Caki2 (cell line): ENCODE measurements at places on chromosomes 16 and 17. TPM values are rescaled to one million over a fixed set of nuclear protein-coding genes. Genes with fewer than 3 reads are reported as not detected.
A peak's percentile ranks its signal among the peaks of the same experiment; 100 is the strongest.

- no peak for DNase-seq
These were observed 14.1 kb downstream of the DNASE1 start for GRCh38 chr16:3668626-3669025.

DNA sequence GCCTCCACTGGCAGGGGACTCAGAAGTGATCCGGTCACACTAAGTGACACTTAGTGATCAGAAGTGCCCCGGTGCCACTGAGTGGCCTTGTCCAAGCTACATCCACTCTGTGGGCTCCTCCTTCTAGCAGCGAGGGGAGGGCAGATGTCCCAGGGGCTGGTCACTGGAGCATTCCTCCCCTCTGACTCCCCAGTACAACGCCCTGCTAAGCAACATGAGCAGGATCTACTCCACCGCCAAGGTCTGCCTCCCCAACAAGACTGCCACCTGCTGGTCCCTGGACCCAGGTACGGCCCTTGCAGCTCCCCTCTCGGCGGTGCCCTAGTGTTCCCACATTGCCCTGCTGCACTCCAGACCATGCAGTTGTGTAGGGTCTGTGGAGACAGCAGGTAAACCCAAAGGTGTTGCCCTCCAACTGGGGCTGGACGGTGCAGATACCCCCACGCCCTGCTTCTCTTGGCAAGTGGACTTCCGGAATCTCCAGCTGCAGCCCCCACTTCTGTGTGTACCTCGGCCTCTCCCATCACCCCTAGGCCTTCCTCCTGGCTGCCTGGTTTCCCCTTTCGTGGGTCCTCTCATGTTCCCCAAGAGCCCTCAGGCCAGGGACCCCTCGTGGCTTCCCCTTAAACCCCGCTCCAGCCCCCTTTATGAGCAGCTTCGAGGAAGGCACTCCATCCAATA, 2.1 kb downstream of the ACE start:
- DNase-seq: peak; percentile 72

GRCh38 chr17:70510288-70510687, 341.0 kb downstream of the KCNJ2 start:
- DNase-seq: no peak

- DNase-seq: no peak
These were observed 4.8 kb upstream of the SYT17 start for GRCh38 chr16:19163215-19163614.

- DNase-seq: peak; percentile 10
These were observed 116.3 kb downstream of the TANC2 start for GRCh38 chr17:63082273-63082861.

- DNase-seq: no peak
These were observed 287.7 kb downstream of the FOXL1 start for GRCh38 chr16:86865851-86866662.

DNA sequence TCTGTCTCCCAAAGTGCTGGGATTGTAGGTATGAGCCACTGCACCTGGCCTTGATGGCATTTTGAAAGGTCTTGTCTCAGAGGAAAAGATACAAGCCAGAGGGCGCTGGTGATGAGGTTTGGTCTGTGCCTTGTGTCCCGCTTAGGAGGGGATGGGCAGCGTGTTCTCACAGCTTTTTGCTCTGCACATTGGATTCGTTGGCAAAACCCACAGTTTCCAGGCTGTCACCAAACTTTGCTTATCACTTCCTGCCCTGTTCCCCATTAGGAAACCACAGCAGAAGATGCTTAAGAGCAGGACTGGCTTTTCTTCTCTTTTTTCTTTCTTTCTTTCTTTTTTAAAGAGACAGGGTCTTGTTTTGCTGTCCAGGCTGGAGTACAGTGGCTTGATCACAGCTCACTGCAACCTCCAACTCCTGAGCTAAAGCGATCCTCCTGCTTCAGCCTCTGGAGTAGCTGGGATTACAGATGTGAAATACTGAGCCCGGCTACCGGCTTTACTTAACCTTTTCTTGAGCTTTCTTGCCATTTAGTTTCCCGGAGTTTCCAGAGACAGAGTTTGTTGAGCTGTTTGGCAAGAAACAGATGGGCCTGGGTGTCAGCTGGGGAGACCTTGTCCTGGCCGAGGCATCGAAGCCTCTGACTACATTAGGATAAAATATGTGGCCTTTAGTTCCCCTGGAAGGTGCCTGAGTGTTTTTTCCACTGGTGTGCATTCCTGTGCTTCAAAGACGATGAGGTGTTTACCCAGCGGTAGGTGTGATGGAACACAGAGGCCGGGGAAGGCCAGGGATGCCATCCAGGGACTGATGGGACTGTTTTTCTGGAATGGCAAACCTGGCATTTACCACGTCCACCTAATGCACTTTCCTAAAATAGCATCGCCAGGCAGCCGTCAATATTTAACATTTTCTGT, 112.9 kb downstream of the ABCC1 start:
- DNase-seq: no peak

DNA sequence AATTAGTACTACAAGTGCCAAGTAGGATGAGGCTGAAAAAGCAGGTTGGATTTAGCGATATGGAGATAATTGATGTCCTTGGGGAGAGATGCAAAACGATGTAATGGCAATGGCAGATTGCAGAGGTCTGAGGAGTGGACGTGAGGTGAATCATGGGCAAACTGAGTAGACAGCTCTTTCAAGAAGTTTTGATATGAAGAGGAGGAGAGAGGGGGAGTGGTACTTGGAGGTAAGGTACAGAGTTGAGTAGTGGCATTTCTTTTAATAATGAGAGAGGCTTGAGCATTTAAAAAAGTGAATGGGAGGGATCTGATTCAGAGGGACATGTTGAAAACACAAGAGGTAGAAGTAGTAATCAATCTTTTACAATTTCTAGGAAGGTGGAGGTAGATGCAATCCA, 17.7 kb upstream of the VPS4A start:
- DNase-seq: no peak

- no peak for DNase-seq
These were observed 31.8 kb downstream of the UBN1 start for GRCh38 chr16:4879049-4879448.

- peak; percentile 27 for DNase-seq
These were observed 599 bp downstream of the MRC2 start for GRCh38 chr17:62627904-62628633.

DNA sequence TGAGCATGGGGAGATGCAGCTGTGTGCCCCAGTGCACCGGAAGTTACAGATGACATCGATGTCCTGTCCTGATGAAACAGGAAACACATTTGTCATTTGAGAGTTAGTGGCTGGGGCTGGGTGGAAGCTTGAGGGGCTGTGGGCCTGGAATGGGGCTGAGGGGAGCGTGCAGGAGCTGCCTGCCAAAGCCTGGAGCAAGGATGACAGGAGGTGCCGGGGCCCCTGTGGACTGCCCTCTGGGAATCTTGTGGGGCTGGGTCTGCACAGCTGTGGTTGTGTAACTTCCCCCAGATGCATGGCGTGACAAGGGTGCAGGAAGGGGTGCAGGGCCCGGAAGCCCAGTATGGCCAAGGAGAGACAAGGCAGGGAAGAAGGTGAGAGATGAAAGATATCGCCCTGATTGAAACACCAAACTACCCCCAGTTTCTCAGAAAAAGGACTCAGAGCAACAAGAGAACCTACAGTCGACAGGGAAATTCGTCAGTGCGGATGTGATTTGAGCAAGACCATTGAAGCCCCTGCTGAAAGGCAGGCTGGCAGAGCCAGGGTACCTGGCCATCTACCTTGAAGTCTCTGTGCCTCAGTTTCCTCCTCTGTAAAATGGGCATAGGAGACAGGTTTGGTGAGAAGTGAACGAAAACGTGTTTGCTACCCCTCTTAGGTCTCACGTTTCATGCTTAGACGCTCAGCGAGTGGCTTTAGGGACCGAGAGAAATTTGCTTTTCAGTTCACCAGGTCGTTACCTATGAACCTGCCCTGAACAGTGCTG, 8.8 kb downstream of the MMP25 start:
- DNase-seq: no peak

GRCh38 chr16:17278988-17279387, 191.8 kb downstream of the XYLT1 start:
- DNase-seq: no peak

DNA sequence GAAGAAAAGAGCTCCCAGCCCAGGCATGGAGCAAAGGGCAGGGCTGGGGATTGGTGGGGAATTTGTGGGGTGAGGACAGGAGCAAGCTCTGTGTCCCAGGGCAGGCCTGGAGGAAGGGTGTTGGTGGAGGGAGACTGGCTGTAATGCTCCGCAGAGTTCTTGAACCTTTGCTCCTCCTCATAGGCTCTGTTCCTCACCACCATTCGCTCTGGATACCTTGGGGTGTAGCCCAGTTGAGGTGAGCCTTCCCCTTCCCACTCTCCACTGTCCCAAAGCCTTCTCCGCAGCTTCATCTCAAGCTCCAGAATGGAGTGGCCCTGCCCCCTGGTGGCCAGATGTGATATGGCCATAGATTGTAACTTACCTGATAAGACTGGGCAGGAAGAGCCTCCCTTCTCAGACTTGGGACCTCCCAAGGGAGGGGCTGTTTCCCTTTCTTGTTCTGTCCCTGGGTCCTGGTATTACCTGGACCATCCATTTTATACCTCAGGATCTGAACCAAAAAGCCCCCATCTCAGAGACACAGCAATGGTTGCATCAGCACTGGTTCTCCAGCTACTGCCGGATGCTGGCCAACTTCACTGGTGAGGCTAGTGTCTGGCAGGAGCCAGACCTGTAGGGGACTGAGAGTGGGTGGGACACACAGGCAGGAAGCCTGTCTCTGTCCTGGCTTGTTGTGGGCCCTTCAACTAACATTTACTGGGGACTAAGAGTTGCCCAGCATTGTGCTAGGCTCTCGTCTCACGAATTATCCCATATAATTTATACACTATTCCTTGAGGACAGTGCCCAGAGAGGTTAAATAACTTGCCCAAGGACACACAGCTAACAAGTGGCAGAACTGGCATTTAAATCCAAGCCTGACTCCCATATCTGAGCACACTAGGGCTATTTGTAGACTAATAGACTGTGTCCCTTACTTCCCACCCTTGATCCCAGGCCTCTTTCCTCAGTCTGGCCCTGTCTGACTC, 19.1 kb upstream of the STAC2 start:
- DNase-seq: peak; percentile 75

DNA sequence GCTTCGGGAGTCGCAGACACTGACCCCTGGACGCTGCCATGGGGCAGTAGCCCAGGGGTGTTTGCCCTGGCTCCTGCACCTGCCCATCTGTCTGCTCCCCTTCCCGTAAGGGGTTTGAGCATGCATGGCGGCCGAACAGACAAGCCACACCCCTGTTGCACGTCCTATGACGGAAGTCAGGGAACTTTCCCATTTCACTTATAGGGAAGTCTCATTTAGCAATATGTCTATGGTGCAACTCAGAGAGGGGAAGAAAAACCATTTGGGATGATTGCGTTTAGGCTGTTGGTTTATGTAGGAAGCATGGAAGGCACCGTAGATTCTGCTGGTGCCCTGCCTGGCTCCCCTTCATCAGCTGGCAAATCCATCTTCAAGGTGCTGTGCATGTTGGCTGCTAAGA, 112.5 kb downstream of the HAPSTR1 start:
- DNase-seq: no peak

GRCh38 chr16:75629132-75629531, 6.1 kb upstream of the ADAT1 start:
- DNase-seq: no peak

GRCh38 chr17:27466743-27467375, 10.6 kb downstream of the KSR1 start:
- no peak for DNase-seq

- no peak for DNase-seq
These were observed 36.4 kb upstream of the VPS4A start for GRCh38 chr16:69274699-69275235.

GRCh38 chr16:47866423-47866822, 289.4 kb downstream of the ABCC12 start:
- DNase-seq: no peak

GRCh38 chr16:46961373-46962353, 11.8 kb downstream of the DNAJA2 start:
- DNase-seq: no peak

DNA sequence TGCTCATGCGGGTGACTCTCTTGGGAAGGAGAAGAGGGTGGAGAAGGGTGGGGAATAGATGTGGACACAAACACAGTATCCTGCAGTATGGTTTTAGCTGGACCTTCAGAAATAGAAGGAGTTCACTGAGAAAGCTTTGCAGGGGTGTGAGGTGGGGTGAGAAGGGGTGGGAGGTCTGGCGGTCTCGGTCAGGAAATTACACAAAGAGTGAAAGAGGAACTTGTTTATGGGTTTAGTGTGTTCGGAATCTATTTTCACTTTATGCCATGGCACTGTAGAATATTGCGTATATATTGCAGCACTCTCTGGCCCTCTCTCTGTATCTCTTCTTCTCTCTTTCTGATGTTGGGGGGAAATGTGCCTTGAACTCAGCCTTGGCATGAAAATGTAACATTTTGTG, 148.2 kb upstream of the GOT2 start:
- no peak for DNase-seq

DNA sequence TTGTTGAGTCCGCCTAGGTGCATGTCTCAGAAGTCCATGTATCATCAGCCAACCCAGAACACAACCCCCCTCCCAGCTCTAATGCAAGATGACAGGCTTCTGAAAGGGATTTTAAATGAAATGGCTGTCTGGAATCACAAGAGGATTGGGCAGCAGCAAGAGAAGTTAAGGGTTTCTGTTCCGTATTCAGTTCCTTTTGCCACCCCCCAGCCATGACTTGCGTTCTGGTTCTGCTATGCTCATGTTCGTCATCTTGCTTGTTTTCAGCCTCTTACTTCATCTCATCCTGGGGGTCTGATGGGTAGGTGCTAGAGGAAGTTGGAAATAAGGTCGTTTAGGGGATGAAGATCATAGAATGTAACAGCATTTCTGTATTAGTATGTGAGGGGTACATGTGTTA, 12.0 kb downstream of the MINK1 start:
- no peak for DNase-seq

DNA sequence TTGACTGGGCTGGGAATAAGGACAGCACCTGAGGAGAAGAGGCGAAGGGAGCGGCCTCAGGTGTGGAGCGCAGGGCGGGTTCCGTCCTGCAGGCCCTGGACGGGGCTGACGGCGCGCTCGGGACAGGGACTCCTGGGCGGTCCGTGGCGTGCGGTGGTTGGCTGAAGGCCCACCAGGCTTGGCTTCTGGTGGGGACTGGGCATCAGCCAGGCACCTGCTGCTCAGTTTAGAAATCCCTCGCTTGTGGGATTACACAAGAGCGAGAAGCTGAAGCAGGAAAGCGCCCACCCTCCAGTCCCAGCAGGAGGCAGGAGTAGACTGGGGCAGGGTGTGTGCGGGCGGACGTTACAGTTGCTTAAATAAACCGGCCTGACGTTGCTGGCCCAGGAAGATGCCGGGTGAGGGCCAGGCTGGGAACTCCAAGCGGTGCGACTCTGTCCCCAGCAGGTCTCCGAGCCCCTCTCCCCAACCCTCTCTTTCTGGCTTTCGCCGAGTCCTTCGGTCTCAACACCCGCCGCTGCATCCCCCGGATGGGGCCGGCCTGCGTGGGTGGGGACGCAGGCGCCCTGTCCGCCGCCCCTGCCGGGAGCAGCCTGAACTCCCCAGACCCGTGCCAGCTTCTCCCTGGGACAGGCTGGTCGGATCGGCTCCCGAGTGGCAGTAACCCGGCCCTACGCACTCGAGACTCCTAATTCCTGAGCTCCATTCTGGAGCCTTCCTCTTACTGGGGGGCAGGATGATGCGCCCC, 639 bp downstream of the MIF4GD start:
- peak; percentile 75 for DNase-seq

- no peak for DNase-seq
These were observed 14.4 kb downstream of the DNAJC7 start for GRCh38 chr17:42002792-42003301.

The SGCA gene
- not detected in 2 replicates for total RNA-seq

The DLG4 gene
- 2.8 and 4.8 TPM in 2 replicates for total RNA-seq

The RPGRIP1L gene
- 11.0 and 13.1 TPM in 2 replicates for total RNA-seq

The WDR81 gene
- 2.9 and 3.7 TPM in 2 replicates for total RNA-seq

The BICDL2 gene
- not detected in 2 replicates for total RNA-seq

The RNF157 gene
- 12.9 and 18.2 TPM in 2 replicates for total RNA-seq

The TMC6 gene
- 21.2 and 31.4 TPM in 2 replicates for total RNA-seq

The ITPRIPL2 gene
- 19.7 and 29.0 TPM in 2 replicates for total RNA-seq

The CRHR1 gene
- 5.1 and 10.9 TPM in 2 replicates for total RNA-seq

The ADGRG1 gene
- 32.2 and 37.7 TPM in 2 replicates for total RNA-seq

The CACNG3 gene
- total RNA-seq: not detected in 2 replicates

The CTRB2 gene
- total RNA-seq: not detected in 2 replicates
